EL (cell line): ENCODE measurements at places on chromosomes 7 and 10.

- no peak for DNase-seq
These were observed 22.8 kb upstream of the ITGB8 start for GRCh38 chr7:20307901-20308300.

DNA sequence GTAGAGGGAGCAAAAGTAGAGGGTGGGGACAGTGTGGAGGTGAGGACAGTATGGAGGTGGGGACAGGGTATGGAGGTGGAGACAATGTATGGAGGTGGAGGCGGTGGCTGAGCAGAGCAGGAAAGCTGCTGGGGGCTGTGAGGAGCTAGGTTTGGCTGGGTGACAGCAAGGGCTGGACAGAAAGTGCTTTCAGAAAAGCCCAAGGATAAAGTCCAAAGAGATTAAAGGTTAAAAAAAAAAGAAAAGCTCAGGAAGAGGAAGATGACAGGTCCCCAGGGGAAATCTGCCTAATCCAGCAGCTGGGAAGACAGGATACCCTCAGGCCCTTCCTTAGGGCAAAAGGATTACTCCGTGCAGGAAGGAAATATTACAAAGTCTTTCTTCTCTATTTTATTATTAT lies 32.1 kb upstream of the PFKFB3 start:
- peak; percentile 28 for DNase-seq

- DNase-seq, result no peak
These were observed 70.4 kb downstream of the AKR1B1 start for GRCh38 chr7:134388336-134389019.

DNA sequence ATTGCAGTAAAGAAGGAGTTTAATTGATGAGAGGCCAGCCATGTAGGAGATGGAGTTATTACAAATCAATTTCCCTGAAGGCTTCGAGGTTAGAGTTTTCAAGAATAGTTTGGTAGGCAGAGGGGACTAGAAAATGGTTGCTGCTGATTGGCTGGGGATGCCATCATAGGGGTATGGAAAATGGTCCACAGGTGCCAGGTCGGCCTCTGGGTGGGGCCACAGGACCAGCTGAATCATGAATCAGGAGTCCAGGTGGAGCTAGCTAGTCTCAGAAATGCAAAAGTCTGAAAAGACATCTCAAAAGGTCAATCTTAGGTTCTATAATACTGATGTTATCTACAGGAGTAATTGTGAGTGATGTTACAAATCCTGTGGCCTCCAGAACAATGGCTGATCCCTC lies 714.0 kb upstream of the GHITM start:
- DNase-seq, result no peak

GRCh38 chr7:42689626-42690025 lies 222.2 kb downstream of the C7orf25 start:
- DNase-seq, result no peak

DNA sequence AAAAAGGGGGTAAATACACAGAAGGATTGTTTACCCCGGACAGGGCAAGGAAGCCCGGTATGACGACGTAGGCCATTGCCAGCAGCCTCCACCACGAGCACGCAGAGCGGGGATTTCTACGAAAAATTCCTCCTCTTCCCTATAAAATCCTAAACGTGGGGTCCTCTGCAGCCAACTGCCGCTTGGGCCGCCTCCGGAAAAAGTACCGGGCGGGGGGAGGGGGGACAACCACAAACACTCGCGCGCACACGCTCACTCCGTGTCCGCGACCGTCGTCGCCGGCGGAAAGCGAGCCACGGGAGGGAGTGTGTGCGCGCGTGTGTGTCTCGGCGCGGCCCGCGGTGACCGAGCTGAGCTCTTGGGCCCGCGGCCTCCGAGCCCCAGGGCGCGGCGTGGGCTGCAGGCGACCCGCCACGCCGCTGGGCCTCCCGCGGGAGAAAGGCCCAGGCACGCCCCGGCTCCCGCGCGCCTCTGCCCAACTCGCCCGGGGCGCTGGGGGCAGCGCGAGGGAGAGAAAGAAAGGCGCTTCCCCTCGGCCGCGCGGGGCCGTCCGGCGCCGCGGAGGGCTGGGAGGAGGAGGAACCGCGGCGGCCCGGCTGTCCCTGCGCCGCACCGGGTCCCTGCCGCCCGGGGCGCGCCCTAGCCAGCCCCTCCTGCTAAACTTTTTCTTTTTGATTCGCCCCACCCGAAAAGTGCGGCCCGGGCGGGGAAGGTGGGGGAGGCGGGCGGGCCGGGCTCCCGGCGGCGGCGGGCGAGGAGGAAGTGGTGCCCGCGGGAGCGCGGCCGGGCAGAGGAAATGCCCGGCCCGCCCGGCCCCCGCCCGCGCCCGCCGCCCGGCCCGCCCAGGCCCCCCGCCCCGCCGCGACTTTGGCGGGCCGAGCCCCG lies 1.5 kb downstream of the CTBP2 start:
- peak; percentile 70 for DNase-seq

GRCh38 chr10:75508814-75509306 lies 77.4 kb downstream of the LRMDA start:
- DNase-seq, result no peak

- DNase-seq, result no peak
These were observed 69.0 kb downstream of the EZH2 start for GRCh38 chr7:148814922-148815559.

DNA sequence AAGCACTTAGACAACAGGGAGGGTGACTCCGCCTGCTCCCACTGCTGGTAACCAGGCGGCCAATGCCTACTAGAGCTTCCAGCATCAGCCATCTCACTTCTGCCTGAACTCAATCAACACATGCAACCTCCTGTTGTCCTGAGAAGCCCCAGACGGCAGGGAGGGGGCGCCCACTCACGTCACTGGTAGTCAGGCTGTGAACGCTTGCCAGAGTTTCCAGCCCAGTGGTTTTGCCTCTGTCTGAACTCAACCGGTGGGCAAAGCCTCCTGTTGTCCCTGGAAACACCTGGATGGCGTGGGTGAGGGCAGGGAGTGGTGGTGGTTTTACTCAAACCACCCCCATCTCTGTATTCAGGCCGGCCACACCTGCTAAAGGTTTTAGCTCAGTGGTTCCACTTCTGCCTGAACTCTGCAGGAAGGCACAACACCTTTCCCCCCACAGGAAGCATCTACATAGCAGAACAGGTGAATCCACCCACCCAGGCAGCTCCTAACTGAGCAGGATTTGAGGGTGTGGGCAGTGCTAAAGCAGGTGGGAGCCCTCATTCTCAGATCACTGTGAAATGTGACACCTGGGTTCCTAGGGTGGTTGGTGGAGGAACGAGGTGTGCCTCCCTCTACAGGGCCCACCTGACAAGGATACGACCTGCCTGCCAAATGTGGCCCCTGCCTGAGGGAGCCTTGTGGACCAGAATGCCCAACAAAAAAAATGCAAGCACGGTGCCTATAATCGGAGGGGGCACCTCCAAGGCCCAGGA lies 563.0 kb upstream of the SEMA3D start:
- no peak for DNase-seq

- DNase-seq, result no peak
These were observed 12.7 kb downstream of the FZD1 start for GRCh38 chr7:91276909-91277308.

DNA sequence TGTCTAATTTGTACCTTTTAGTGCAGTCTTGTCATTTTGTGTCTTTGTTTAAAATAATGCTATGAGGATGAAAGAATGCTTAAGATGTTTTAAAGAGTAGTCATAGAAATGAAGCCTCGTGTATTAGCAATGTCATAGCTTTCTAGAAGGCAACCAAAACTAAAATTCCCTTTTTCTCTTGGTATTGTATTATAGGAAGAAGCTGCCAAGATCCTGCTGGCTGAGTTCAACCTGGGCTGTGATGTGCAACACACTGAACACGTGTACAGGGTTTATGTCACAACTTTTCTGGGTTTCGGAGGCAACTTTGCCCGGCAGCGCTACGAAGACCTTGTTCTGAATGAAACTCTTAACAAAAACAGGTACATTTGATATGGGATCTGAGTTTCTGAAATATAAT lies 36.2 kb downstream of the COX15 start:
- peak; percentile 48 for DNase-seq
